ENCODE measurements at places on chromosomes 5 and 9. TPM values are rescaled to one million over a fixed set of nuclear protein-coding genes. Genes with fewer than 3 reads are reported as not detected.

DNA sequence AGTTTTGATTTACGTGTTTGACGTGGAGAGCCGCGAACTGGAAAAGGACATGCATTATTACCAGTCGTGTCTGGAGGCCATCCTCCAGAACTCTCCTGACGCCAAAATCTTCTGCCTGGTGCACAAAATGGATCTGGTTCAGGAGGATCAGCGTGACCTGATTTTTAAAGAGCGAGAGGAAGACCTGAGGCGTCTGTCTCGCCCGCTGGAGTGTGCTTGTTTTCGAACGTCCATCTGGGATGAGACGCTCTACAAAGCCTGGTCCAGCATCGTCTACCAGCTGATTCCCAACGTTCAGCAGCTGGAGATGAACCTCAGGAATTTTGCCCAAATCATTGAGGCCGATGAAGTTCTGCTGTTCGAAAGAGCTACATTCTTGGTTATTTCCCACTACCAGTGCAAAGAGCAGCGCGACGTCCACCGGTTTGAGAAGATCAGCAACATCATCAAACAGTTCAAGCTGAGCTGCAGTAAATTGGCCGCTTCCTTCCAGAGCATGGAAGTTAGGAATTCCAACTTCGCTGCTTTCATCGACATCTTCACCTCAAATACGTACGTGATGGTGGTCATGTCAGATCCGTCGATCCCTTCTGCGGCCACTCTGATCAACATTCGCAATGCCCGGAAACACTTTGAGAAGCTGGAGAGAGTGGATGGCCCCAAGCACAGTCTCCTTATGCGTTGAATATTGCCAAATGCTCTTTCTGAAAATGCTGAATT is 850 bp downstream of the RRAGA start:
- DNase-seq, result no peak

- DNase-seq, result no peak
Measured at GRCh38 chr5:32231241-32231640, 57.1 kb upstream of the GOLPH3 start.

Gene HTR4
- total RNA-seq, result 0.22 TPM

Gene EGR1
- total RNA-seq, result 5.5 TPM

Gene BTNL9
- total RNA-seq, result 37.6 TPM
